Pons (tissue), 1 donor: ENCODE measurements at places on chromosomes 12 and 14.

GRCh38 chr14:78848234-78848820 is 678.2 kb downstream of the NRXN3 start:
- DNase-seq, result peak; percentile 49

- no peak for DNase-seq
Measured at GRCh38 chr14:74400031-74400685, 25.9 kb downstream of the SYNDIG1L start.

- DNase-seq, result no peak
Measured at GRCh38 chr12:113722747-113723146, 243.4 kb downstream of the RBM19 start.

GRCh38 chr12:89373763-89374572 is 21.7 kb upstream of the DUSP6 start:
- DNase-seq, result no peak

GRCh38 chr12:9991876-9992275 is 7.0 kb downstream of the CLEC1B start:
- DNase-seq, result no peak

DNA sequence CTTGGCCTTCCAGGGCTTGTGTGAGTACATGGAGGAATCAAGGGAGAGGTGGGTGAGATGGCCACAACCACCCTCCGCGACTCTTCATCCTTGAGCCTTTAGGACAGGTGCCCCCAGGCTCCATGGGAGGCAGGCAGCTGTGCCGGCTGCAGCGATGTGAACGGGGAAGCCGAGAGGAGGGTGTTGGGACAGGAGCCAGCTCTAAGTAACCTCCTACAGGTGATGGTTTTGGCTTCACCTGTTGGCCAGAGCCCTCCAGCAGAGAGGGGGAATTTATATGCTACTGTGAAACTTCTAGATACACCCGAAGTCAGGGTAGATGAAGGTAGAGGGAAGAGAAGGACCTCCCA is 132.2 kb upstream of the HIF1A start:
- DNase-seq, result no peak

DNA sequence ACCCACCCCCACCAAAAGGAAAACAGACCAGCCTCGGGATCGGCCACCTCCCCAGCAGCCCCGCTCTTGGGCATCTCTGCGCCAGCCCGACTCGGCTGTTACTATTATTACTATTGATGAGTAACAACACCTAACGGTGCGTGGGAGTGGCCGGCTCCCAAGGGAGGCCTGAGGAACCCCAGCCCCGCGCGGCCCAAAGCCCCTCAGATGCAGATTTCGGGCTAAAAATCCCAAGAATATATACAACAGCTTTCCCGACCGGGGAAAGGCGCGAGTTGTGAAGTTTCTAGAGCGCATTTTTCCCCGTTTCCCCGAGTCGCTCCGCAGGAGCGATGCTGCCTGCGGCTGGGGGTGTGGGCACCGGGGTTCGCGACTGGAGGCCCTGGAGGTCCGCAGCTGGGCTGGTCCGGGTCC is 565 bp downstream of the NT5DC3 start:
- no peak for DNase-seq

- DNase-seq, result no peak
Measured at GRCh38 chr14:84465880-84466279, 1064.1 kb upstream of the FLRT2 start.

DNA sequence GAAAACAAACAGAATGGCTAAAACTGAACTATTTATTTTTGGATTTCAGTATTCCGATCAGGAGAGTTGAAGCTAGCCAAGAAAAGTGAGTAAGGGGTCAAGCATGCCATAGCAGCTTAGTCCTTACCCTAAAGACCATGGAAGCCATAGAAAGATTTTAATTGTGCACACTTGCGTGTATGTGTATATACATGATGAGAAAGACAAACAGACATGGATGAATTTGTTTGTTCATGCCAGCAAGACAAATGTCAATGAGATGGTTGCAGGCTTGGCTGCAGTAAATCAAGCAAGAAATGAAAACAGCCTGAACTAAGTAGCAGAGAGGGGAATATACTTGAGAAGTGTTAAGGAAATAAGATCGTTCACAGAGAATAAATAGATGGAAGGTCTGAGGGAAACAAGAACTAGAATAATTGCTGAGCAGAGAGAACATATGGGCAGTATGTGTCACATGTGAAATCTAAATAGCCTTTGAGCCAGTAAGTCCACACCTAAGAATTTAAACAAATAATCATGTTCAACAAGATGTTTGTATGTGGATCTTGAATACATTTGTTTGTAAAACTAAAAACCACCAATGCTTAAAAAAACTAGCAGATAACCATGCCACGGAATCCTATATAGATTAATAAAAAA is 14.8 kb downstream of the SNW1 start:
- DNase-seq, result no peak

DNA sequence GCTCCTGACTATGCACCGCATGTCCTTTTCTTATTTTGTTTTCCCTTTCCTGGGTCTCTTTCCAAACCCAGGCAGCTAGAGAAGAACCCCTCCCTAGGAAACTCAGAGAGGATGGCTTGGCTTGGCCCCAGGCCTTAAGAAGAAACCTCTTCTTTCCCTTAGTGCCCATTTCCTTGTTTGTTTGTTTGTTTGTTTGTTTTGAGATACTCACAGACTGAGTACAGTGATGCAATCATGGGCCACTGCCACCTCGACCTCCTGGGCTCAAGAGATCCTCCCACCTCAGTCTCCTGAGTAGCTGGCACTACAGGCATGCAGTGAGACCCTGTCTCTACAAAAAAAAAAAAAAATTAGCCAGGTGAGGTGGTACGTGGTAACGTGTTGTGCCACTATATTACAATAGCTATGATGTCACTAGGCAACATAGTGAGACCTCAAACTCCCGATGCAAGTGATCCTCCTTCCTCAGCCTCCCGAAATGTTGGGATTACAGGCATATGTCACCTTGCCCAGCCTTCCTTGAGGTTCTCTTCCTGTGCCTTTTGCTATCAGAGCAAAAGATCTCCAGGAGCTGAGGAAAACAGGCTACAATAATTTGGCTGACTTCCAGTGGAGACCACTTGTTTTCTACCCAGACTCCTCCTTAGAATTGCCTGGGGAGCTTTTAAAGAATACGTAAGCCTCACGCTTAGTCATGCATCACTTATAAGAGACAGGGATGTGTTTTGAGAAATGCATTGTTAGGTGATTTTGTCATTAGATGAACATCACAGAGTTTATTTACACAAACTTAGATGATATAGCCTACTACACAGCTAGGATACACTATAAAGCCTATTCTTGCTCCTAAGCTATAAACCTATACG is 34.5 kb upstream of the LGALS3 start:
- no peak for DNase-seq

DNA sequence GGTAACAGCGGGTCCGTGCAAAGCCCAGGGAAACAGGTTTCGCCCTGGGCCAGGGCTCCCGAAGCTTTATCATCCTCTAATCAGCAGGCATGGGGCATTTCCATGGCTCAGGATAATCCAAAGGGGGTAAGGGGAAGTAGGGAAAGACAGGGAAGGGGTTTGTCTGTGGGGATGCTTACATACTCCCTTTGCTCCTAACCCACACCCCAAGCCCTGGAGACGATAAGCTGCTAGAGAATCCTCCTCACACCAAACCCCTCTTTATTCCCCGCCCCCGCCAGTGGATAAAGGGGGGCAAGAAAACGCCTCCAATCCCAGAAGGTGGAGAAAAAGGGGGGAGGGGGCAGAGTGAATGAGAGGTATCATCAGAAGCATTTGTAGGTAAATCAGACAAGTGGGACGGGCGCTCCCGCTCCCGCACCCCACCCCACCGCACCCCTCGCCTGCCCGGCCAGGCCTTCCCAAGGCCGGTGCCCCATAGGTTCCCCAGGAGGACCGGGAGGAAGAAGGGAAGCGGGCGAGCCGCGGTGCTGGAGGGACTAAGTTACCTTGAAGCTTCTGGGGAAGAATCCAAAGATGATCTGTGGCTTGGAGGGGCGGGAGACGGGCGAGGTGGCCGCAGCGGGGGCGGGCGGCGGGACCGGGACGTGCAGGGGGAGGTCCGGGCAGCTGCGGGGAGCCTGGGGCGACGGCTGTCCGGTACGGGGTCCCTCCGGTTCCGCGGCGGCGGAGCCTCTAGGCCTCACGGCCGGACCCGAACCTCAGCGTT is 762 bp downstream of the PPP2R5E start:
- peak; percentile 8 for DNase-seq
